Adrenal gland (tissue), 19 donors: ENCODE measurements at places on chromosomes 5 and 9.

DNA sequence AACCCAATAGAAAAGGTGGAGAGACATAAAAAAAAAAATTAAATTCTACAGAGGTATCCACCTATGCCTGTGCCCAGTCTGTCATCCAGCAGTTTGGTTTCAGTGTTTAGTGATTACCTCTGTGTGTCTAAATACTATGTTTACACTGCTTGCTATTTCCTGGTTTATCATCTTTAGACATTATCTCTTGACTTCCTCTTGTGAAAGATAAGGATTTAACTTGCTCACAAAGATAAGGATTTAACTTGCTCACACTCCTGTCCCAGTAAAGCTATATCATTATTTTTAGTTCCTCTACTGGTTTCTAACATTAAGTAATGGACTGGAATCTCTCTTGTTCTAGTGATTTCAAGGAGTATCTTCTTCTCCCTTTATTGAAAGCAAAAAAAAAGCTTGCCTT, 53.9 kb upstream of the ZFR start:
- no peak for DNase-seq

GRCh38 chr9:99184110-99184474, 37.6 kb downstream of the ALG2 start:
- DNase-seq: peak; percentile 49

- DNase-seq: peak; percentile 11
Observed at GRCh38 chr5:74105126-74105780, 479.3 kb downstream of the ARHGEF28 start.

DNA sequence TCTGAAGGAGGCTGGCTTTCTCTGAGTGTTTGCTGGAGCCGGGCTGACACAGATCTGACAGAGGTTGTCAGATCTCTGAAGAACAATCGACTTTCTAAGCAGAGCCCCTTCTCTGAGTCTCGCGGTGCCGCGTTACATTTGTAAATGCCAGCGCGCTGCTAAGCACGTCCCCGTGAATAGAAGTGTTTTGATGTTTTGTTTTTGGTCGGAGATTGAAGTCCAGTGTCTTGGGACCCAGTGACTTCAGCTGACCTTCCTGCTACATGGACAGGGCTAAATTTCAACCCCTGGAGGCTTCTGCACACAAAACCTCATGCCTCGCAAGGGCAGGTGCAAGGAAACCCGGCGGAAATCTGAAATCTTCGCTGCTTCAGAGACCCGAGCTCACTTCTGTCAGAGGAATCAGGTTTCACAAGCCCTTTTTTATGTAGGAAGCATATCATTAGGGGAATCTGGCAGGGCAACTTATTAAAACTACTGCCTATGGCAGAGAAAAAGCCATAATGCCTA, 27.2 kb downstream of the NEUROG1 start:
- DNase-seq: no peak

DNA sequence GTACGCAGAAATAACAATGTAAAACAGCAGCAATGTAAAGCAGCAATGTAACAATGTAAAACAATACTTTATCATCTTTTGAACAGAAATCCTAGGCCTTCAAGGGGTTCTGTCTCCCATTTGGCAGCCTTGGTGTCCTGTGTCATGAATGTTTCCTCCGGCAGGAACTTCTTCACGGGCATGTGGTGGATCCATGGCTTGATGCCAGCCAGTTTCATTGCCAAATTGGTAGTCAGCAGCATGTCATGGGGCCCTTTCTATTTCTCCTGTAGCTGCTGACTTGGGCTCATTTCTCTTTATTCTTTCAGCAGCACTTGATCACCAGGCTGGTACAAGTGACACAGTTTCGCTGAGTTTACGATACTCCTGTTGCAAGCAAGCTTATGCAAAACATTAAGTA, 275.3 kb downstream of the HTR1A start:
- DNase-seq: no peak
